Midbrain (tissue), 1 donor: ENCODE measurements at places on chromosomes 7 and 10.

GRCh38 chr7:77571801-77572200, 34.7 kb downstream of the PTPN12 start:
- no peak for DNase-seq

GRCh38 chr7:114426824-114427223, 12.2 kb downstream of the FOXP2 start:
- no peak for DNase-seq

DNA sequence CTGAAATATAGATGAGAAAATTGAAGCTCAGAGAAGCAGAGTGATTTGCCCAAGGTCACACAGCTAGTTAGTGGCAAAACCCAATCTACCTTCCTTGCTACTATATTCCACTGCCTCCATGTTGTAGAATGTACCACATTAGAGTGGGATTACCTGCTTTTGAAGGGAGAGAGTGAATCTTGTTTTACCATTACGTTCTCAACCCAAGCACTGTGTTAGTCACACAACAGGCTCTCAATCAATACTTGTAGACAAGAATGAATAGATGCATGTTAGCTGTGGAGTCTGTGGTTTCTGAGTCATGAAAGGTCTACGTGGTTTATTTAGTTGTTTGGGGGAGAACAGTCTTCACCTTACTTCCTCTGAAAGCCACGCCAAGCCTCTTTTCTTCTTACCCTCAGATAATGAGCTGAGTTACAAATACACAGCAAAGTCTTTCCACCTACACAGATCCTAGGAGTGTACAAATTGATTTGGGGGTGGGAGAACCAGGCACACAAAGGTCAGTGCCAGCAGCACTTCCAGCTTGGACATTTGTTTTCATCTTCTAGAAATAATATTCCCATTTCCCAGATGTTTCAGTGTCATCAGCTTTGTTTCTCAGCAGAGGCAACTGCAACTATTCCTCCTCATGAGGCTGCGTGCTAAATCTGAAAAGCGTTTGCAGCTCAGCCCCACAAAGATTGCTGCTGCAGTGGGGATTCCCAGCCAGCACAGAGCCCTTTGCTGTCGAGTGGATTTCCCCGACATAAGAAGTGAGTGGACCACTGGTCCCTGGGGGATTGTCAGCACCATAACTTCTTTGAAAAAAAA, 71.5 kb upstream of the ADO start:
- no peak for DNase-seq

GRCh38 chr7:111735661-111736551, 173.6 kb upstream of the IMMP2L start:
- DNase-seq, result peak; percentile 74

DNA sequence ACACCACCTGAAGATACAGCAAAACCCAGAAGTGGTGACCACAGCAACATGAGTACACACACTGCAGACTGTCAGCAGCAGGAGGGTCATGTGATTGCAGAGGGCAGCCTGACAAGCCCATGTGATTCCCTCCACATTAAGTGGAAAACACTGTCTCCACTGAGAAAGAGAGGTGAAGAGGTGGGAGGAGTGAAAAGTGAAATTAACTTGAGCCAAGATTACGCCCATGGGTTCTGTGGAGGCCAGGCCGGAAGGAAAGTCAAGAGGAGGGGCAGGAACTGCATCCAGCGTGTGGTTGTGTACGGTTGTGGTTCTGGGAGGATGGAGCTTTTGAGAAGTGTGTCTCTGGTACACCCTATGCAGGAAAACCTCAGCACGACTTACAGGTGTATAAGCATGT, 138.5 kb downstream of the PLXNA4 start:
- no peak for DNase-seq

- peak; percentile 13 for DNase-seq
Observed at GRCh38 chr7:15199482-15199881, 296.9 kb upstream of the DGKB start.

- DNase-seq, result no peak
Observed at GRCh38 chr10:10492420-10492819, 525.3 kb upstream of the CELF2 start.

DNA sequence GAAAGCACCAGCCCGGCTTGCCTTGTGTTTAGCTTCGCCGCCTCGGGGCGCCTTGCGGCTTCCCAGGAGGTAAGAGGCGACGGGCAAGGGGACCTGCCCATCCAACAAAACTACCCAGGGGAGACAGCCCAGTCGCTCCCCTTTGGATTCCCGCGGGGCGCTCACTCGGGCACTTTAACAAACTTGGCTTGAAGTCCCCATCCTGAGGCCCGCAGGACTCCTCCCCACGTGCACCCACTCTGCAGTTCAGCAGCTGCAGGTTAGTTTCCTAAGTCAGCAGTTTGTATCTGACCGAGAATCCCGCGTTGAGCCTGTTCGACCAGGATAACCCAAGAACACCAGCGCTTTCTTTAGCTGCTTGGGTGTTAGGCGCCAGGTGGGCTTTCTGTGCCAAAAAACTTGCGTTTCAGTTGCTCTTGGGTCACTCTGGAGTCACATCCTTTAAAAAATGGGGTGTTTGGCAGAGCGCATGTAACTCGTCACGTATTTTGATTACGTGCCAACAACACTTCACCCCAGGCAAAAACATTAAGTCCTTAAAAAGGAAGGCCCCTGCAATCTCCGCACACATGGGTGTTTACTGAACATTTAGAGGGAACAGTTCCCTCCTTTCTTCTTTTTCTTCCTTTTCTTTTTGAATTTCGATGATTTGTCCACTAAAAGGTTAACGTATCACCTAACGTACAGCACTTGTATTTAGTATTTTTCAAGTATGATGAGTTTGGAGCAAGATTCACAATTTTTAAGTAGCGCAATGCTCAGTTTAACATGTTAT, 876 bp downstream of the DNAH11 start:
- DNase-seq, result no peak

GRCh38 chr7:44764081-44764480, 15.4 kb downstream of the ZMIZ2 start:
- no peak for DNase-seq

DNA sequence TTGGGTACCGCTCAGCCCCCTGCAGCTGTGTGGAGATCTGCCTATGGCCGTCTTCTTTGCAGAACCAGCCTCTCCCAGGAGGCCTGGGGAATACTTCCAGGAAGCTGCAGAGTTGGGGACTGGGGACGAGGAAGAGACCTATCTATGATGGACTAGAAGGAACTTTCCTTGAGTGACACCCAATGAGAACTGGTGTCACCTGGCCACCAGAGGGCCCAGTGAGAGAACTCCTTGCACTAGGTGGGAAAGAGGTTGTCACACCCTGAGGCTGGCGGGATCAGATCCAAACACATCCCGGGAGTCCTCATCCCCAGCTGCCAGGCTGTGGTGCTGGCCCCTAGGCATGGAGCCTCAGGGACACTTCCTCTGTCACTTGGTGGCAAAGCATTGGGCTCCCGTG, 4.9 kb upstream of the GRID2IP start:
- no peak for DNase-seq

DNA sequence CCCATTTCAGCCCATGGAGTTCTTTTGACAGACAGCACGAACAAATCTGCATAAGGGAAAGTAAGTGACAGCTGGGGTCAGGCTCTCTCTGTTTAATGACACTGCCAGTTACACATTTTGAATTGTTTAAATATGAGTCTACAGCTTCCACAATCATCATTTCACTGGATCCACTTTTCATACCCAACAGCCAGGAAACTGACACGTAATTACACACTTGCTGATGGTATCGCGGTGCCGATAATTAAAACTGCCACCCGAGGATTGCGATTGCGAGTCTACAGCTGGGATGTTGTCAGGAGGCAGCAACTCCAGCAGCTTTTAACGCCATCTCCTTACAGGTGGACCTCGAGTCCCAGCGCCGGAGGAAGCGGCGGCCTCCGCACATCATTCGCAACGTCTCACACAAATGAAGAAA, 230.8 kb upstream of the MGMT start:
- DNase-seq, result no peak

GRCh38 chr7:85489498-85489897, 302.6 kb upstream of the SEMA3D start:
- no peak for DNase-seq

DNA sequence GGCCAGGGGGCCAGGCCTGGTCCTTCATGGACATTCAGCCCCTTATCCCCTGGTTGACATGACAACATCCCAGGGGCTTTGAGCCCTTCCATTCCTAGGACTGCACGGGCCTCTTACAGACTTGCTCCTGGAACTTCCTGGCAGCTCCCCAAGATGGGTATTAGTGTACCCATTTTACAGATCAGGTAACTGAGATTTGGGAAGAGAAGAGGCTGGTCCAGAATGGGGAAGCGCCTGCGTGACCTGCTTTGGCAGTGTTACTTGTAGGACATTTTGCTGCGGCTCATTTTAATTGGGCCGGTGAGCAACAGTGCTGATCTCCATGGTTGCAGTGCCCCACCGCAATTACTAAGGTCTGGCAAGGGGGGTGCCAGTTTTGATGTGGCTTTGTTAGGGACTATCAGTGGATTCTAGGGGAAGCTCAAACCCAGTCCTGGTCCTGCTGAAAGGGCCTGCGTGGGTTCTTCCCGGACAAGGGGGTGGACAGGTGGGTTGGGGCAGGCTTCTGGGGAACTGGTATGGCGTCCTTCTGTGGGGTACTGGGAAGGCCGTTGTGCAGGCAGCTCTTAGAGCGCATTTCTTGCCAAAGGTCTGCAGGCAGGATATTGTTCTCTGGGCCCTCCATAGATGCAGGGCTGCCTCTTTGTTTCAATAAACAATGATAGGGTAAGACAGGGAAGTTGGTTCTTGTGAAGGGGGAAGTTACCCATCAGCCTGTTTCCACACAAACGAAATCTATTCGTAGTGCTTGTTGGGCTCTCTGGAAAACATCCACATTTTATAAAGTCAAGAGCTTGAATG, 137.6 kb downstream of the RGS10 start:
- no peak for DNase-seq

- DNase-seq, result no peak
Observed at GRCh38 chr10:62669341-62669740, 135.2 kb upstream of the ADO start.

DNA sequence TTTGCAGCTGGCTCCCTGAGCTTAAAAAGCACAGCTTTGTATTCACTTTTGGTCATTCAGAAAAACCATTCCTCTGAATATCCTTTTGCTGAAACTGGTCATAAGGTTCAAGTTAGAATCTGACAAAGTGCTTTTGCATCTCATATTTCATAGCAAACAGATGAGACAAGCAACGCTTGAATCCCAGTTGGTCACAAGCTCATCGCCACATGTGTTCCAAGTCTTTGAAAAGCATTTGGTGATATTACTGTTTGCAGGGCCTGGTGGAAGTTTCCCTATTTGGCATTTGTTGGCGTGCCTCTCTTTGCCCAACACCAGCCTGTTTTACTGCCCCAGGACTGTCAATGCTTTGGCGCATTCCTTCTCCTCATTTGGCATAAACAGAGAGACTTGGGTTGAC, 10.3 kb downstream of the TACC2 start:
- DNase-seq, result no peak

GRCh38 chr10:95389982-95390381, 99.2 kb upstream of the PDLIM1 start:
- no peak for DNase-seq

- DNase-seq, result no peak
Observed at GRCh38 chr10:11551916-11552602, 59.4 kb downstream of the USP6NL start.

- DNase-seq, result no peak
Observed at GRCh38 chr7:132140341-132140740, 435.9 kb downstream of the PLXNA4 start.

DNA sequence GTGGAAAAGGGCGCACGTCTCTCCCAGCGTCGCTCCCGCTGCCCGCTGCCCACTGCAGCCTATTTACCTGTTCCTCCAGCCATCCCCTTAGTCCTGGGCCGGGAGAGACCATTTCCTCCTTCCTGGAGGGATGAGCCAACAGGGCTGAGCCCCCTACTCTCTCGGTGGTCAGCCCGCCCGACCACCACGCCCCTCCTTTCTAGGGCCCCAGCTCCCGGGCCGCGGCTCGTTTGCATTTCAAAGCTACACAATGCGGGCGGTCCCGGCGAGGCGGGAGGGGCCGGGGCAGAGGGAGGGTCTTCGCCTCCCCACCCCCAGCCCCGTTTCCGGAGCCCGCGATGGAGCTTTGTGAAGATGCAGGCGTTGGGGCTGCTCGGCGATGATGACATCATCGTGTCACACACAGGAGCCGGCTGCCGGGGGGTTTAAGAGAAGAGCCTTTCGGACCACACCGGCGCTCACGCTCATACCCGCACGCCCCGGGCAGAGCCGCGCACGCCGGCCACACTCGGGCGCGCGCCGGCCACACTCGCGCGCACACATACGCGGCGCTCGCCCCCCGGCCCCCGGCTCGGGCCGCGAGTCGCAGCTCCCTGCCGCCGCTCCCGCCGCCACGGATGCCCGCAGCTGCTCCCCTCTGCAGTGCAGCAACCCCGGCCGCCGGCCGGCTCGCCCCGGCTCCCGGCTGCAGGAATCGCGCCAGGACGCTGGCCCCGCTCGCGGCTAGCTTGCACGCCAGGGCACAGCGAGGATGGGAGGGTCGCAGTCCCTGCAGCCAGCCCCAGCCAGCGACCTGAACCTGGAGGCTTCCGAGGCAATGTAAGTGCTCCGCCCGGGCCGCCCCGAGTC, 107.7 kb upstream of the BTBD16 start:
- DNase-seq, result no peak

DNA sequence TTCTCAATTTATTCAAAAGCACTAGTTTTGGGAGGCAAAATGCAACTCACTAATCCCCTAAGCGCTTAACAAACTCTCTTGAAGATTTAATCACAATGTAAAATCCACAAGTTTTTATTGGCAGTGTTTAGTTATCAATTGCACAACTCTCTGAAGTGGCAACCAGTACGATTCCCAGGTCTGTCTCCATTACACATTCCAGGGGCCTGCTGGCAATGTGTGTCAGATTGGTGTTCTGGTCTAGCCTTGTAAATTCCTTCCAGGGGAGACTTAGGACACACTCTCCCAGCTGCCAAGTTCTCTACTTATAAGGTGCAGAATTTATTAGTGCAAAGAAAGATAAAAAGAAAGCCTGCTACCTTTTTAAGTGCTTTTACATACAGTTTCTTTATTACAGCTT, 164.7 kb upstream of the HPS1 start:
- no peak for DNase-seq

DNA sequence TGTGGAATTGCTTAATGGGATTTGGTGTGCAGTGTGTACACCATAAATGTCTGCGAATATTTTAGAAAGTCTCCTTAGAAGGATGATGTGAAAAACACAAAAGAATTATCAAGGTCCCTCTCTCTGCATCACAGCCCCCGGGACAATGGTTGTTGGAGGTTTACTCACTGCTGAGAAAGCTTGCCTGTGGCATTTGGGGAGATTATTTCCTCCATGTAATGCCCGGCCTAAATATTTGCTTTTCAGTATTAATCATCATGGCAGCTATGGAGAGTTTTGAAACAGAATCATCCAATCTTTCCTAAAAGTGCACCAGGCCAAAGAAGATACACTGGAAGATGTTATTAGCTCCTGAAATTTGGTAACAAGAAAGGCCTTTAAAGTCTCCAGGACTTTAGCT, 113.8 kb upstream of the ADCY1 start:
- no peak for DNase-seq

DNA sequence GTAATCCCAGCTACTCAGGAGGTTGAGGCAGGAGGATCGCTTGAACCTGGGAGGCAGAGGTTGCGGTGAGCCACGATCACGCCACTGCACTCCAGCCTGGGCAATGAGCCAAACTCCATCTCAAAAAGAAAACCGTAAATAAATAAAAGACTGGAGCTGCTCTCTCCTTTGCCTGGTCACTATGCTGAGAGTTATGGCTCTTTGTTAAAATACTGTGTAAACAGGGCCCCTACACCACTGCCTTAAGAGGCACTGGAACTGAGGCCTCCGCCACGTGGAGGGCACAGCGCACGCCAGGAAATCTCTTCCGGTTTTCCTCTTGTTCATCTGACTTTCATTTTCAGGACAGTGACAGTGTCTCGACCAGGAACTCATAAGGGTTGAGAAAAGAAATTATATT, 123.3 kb downstream of the PAXIP1 start:
- no peak for DNase-seq
